Central memory CD8-positive, alpha-beta T cell (primary cell): ENCODE measurements at places on chromosomes 3 and 15.

DNA sequence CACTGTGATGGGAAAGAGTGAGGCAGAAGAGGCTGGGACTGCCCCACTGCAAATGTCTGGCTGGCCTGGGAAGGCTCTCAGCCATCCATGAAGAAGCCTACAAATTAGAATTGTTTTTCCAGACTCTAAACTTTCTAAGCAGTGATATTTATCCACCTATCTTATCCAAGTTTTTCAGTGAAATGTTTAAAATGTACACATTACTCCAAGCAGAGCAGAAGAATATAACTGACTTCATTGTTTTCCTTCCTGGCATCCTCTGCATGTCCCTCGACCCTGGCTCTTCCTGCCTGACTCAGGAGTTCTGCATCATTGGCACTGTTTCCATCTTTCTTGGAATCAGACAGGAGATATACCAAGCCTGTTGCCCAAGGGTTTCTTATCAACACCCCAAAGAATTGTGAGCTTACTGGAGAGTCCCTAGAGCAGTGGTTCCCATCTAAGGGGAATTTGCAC lies 401.5 kb upstream of the PROK2 start:
- no peak for DNase-seq

DNA sequence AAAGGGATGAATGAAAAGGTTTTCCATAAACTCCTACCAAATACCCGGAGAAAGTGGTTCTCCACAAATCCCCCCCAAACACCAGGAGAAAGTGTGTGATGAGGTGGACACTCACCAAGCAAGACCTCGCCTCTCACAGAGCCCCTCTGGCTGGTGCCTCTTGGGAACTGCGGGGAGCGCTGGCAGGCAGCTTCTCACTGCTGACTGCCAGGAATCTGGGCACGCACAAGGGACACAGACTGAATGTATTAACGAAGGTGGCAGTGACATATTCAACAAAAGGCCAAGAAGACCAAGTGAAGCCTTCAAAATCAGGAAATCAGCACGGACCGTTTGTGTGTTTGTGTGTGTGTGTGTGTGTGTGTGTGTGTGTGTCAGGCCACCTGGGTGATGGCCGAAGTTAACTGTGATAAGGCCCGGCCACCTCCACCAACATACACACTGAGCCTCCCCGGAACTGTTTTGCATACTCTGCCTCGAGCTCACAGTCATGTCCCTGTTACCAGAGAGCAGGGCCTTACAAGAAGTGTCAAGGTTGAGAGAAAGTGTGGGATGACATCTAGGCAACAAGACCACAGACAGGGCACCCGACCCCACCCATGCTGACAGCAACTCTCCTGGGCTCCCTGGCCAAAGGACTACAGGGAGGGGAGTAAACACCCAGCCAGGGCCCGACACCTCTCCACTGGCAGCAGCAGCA lies 18.0 kb downstream of the ATP10A start:
- no peak for DNase-seq

DNA sequence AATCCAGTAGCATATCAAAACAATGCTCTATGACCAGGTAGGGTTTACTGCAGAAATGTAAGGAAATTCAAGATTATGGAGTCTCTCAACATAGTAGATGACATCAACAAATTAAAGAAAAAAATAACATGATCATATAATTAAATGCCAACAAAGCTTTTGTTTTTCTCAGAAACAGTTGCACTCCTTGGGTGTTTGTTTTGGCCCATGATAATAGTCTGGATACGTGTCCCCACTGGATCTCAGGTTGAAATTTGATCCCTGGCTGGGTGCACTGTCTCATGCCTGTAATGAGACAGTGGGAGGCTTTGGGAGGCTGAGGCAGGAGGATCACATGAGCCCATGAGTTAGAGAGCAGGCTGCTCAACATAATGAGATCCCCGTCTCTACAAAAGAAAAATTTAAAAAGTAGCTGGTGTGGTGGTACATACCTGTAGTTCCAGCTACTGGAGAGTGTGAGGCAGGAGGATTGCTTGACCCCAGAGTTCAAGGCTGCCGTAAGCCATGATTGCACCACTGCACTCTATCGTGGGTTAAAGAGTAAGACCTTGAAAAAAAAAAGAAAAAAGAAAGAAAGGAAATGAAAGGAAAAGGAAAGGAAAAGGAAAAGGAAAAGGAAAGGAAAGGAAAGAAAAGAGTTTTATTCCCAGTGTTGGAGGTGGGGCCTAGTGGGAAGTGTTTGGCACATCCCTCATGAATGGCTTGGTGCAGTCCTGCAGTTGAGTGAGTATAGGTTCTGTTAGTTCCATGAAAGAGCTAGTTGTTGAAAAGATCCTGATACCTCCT lies 53.3 kb upstream of the FOXB1 start:
- no peak for DNase-seq

- DNase-seq = no peak
These were observed 49.5 kb downstream of the CACNA2D2 start for GRCh38 chr3:50453907-50454306.

DNA sequence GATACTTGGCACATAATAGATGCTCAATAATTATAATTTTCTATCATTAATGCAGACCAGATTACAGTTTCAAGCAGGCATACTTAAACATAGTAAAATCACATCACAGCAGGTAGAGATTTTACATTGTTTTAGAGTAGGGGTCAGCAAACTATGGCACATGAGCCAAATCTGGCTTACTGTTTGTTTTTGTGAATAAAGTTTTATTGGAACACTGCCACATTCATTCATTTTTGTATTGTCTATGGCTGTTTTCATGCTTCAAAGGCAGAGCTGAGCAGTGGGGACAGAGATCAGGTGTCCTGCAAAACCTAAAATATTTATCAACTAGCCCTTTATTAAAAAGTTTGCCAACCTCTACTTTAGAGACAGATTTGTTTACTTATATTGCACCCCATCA lies 189.6 kb upstream of the MRPL3 start:
- DNase-seq = no peak

DNA sequence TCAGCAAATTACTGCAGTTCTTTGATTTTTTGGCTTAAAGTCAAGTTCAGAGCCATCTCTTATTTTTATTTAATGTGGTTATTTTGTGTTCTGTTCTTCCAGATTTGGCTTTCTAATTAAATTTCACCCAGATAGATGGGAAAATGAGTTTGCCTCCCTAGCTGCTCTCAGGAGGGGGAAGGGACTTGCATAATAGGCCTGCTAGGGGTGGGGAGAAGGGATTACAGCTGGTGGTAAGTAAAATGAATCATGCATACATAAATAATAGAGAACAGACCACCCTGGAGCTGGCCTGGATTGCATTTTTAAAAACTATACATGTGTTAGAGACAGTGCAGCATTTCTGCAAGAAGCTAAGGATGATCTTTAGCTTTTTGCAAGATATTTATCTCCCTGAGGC lies 3.9 kb upstream of the PXYLP1 start:
- no peak for DNase-seq

DNA sequence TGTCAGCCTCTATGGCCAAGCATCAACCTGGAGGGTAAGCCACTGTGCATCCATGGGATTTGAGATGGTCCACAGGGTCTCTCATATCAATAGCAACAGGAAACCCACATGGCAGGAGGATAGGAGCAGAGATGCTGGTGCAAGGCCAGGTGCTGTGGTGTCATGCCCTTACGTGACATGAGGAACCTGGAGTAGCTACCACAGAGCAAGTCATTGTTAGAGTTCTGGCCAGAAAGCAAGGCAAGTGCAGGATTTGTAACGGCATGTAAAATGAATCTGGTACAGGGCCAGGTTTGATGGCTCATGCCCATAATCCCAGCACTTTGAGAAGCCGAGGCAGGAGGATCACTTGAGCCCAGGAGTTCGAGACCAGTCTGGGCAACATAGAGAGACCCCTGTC lies 14.8 kb upstream of the ZNF774 start:
- DNase-seq = no peak
